ENCODE measurements at places on chromosomes 7 and 10.

DNA sequence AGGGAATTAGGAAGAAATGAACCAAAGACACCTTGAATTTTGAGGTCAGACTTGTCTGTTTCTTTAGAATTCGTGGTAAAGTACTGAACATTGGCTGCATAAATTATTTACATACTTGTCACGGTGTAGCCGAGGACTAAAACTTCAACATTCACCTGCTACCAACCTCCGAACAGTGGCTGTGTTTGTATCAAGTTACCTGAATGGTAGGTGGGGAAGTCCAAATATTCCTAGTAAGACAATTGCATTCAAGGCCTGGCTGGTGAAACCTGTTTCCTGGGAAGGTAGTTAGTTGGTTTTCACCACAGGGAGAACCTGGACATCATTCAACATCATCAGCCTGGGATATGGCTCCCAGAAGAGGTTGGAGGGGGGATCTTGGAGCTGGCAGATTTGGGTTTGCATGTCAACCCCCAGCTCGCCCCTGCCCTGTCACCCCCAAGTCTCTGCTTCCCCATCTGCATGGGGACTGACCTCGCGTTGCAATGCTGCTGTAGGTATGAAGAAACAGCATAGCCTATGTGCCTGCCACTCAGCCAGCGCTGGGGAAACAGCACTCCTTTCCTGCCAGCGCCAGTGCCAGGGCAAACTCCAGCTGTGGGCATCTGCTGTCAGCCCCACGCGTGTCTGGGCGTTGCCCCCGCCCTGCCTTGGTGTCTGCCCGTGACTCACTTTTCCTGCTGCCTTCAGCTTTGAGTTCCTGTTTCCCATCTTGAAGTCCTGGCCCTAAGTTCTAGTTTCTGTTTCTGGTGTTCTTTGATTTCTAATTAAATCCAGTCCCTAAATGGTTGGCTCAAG lies 12.7 kb upstream of the LARP4B start:
- DNase-seq, result no peak

GRCh38 chr7:22016507-22016906 lies 70.8 kb upstream of the CDCA7L start:
- DNase-seq, result no peak

GRCh38 chr10:116146372-116147140 lies 126.5 kb downstream of the GFRA1 start:
- no peak for DNase-seq

DNA sequence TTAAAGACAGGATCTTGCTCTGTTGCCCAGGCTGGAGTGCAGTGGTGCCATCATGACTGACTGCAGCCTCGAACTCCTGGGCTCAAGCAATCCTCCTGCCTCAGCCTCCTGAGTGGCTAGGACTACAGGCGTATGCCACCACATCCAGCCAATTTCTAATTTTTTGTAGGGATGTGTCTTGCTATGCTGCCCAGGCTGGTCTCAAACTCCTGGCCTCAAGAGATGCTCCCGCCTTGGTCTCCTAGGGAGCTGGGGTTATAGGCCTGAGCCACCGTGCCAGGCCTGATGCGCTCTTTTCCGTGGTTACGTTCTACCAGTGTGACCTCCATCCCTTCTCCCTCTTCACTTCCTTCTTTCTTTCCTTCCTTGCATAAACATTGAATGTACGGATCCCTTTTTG lies 34.2 kb upstream of the IL15RA start:
- no peak for DNase-seq

GRCh38 chr7:158270106-158270775 lies 317.4 kb downstream of the PTPRN2 start:
- DNase-seq, result no peak

GRCh38 chr7:132503415-132503814 lies 72.9 kb downstream of the PLXNA4 start:
- no peak for DNase-seq

GRCh38 chr7:31100445-31100844 lies 48.3 kb downstream of the ADCYAP1R1 start:
- no peak for DNase-seq

DNA sequence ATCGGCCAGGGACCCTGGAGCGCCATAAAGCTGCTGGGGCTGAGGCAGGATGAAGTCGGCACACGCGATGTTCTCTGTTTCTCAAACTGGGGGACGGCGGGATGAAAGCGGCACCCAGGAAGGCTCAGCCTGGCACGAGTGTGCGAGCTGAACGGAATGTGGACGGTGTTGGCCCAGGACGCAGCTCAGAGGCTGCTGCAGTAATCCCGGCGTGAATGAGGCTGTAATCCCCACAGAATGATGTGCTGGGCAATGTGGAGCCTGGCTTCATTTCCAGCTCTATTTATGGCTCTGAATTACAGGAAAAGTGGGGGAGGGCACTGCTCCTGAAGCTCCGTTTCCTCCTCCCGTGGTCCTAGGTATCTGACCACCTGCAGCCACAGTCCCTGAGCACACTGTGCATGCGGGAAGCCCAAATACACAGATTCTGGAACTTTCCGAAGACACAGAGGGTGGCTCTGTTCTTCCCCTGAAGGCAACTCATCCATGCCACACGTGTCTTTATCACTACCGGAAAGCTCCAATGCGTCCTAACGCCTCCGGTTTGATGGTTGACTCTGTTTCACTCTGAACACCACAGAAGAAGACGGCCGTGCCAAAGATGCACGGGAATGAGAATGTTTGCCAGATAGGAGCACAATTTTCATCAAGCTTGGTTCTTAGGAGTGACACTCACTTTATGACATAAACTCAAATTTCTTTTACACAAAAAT lies 37.6 kb downstream of the KLF6 start:
- no peak for DNase-seq

DNA sequence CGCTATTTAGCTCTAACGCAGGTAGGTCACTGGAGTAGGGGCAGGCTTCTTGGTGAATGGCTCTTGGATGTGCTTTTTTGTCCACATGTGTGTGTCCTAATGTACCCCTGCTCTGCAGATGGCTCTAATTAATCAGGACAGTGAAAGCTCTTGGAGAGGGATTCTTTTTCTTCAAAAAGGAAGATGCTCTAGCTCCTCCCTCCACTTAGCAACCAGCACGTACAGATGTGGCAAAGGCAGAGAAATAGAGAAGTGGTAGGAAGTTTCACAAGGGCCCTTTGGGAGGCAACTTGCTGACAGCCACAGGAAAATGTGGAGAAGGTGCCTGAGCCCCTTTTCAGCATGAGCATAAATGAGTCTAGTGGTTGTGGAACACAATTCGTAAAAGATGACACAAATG lies 221.7 kb downstream of the PLXNA4 start:
- no peak for DNase-seq

DNA sequence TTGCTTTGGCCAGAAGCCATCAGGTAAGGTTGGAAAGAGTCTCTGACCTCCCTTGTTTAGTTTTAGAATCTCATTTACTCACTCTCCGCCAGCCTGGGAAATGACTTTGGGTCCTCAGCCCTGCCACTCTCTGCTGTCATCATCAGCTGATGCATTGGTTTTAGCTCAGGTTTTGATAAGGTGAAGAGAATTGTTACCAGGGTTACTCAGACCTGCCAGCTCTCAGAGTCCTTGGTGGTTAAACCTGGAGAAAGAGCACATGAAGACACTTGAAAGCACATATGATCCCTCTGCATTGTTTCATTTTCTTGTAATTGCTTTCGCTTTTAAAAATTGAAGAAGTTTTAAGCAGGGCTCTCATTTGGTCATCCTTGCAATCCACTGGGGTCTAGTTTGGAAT lies 4.0 kb upstream of the CROT start:
- DNase-seq, result no peak

GRCh38 chr7:106288263-106288662 lies 3.5 kb upstream of the NAMPT start:
- no peak for DNase-seq

DNA sequence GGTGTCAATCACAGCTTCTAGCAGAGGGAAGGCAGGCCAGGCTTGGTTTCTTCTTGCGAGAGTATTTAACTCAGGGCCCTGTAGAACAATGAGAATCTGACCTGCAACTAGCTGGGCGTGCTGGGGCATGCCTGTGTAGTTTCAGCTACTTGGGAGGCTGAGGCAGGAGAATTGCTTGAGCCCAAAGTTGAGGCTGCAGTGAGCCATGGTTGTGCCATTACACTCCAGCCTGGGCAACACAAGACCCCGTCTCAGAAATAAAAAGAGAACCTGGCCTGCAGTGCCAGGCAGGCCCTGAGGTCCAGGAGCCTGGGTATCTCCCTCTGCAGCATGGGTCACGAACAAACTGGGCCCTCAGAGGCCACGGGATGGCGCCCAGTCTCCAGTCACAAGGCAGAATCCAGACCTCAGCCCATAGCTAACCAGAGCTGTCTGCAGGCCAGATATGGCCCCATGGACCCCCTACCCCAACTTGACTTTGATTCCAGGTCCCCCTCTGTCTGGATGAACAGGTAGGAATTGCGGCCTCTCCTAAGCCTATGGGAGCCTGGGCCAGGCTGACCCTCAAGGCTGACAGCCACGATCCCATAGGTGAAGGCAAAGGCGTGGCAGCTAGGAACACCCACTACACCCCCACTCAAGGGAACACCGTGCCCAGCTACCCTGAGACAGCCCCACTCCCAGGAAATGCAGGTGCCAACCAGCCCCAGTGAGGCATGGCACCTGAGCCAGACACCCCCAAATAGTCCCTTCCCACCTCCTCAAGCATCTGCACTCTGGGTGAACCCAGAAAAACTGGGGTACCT lies 102.7 kb upstream of the TNRC18 start:
- no peak for DNase-seq

- peak; percentile 58 for DNase-seq
These were observed 41.4 kb upstream of the MAP3K8 start for GRCh38 chr10:30392564-30392990.

- no peak for DNase-seq
These were observed 92.5 kb upstream of the VIPR2 start for GRCh38 chr7:159237022-159237653.

GRCh38 chr7:19318287-19318686 lies 173.1 kb upstream of the FERD3L start:
- no peak for DNase-seq

DNA sequence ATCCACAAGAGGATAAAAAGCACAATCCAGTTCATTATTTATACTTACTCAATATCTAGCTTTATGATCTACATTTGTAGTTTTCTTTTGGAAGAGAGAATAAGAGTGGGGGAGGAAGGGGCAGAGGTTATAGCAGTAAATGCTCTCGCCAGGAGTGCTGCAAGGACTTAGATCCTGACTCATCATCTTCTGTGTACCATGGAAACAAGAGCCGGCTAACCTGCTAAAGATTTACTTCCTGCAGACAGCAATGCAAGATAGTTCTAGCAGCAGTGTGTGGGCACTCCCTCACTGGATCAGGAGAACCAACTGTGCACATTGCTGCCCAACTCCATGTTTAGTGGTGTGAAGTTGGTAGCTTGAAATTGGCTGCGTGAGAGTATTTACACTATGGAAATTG lies 47.7 kb upstream of the TRIL start:
- no peak for DNase-seq

- DNase-seq, result no peak
These were observed 56.7 kb downstream of the COL17A1 start for GRCh38 chr10:104028823-104029520.

- no peak for DNase-seq
These were observed 34.3 kb downstream of the ABLIM1 start for GRCh38 chr10:114623661-114624294.

GRCh38 chr7:140126435-140127034 lies 50.2 kb downstream of the KDM7A start:
- DNase-seq, result no peak

- no peak for DNase-seq
These were observed 26.8 kb downstream of the COBL start for GRCh38 chr7:51289623-51290303.

GRCh38 chr7:100801833-100802568 lies 25.3 kb downstream of the EPHB4 start:
- no peak for DNase-seq

DNA sequence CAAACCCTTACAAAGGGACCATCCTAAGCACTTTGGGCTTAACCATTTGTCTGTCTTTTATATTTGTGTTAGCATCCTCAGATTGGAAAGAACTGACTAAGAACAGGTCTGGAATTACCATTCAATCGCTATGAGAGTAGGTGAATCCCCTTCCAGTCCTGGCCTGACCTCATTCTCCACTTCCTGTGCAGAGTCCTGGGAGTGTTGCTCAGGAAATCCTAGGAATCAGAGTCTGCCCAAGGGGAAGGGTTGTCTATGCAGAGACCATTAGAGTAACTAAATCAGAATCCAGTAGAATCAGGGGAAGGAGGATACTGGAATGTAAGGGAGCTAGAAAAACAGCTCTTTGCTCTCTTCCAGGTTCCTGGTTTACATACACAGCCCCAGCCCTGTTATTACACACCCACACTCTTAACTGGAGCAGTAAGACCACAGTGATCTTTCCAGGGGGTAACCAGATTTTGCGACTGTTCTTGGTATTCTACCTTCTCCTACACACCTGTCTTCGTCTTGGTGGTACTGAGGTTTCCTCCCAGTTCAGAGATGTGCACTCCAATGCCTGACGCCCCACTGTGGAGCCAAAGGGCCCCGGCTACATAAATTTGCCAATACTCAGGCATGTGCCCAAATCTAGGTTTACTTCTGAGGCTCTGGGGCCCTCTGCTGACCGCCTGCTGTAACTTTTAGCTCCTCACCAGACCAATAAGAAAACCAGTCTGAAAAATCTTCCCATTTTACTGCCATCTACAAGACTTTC lies 103.7 kb downstream of the RNF216 start:
- DNase-seq, result no peak

DNA sequence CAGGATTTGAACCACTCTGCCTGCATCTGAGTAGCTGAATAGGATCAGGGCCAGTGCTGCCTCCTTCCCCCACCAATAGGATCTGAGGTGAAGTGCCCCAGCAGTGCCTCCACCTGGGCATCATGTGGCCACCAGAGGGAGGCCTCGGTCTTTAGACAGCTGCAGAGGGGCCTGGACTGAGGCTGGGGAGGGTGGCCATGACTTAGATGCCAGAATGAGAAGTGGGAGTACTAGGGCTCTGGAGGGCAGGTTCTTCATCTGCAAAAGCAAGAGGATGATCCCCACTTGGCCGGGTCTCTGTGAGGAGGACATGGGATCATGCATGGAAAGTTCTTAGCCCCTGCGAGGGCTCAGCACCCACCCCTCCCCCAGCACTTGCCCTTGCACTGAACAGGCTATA lies 56.9 kb downstream of the NEUROG3 start:
- no peak for DNase-seq

GRCh38 chr7:2312267-2312929 lies 1.8 kb downstream of the SNX8 start:
- DNase-seq, result no peak

- DNase-seq, result no peak
These were observed 3.4 kb downstream of the BNIP3 start for GRCh38 chr10:131978366-131978765.

DNA sequence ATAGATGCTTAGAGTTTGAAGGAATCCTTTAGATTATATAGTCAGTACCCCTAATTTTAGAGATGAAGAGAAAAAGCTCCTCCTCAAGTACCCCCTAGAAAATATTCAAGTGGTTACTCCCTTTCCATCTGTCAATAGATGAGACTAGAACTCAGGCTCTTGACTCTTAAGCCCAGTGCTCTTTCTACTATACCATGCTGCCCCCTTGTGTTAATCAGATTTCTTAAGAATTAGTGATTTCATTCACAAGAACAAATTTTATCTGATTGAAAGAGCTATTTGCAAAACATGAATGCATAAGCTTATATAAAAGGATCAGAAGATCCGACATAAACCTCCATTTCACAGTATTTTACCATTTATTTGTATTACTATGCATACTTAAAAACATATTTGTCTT lies 179.3 kb downstream of the TFEC start:
- no peak for DNase-seq

Data from activated T-helper 1 cell treated with Interleukin-2 at 50 U/mL for 16 hours (primary cell).